ENCODE measurements at places on chromosomes 4 and X. TPM values are rescaled to one million over a fixed set of nuclear protein-coding genes. Genes with fewer than 3 reads are reported as not detected.

DNA sequence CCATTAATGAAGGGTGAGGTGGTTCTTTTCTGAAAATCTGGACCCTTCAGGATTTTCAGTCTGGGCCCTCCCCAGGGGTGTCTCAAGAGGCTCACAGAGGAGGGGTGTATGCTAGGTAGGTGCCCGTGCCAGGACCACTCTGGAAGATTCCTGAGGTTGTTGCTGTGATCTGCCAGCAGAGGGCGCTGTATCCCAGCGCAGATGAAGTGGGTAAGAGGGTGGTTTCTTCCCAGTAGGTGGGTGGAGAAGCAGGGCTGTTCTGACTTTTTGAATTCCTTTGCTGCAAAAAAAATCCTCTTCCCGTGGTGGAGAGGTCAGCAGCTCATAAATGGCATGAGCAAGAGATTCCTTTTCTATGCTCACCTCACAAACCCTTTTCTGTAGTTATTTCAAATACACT is 51.1 kb downstream of the SCML1 start:
- no peaks in the 10 kb centered on the region for H3K4me1 ChIP-seq
- DNase-seq, result peak; percentile 32

Gene CSAG3
- not detected for total RNA-seq

DNA sequence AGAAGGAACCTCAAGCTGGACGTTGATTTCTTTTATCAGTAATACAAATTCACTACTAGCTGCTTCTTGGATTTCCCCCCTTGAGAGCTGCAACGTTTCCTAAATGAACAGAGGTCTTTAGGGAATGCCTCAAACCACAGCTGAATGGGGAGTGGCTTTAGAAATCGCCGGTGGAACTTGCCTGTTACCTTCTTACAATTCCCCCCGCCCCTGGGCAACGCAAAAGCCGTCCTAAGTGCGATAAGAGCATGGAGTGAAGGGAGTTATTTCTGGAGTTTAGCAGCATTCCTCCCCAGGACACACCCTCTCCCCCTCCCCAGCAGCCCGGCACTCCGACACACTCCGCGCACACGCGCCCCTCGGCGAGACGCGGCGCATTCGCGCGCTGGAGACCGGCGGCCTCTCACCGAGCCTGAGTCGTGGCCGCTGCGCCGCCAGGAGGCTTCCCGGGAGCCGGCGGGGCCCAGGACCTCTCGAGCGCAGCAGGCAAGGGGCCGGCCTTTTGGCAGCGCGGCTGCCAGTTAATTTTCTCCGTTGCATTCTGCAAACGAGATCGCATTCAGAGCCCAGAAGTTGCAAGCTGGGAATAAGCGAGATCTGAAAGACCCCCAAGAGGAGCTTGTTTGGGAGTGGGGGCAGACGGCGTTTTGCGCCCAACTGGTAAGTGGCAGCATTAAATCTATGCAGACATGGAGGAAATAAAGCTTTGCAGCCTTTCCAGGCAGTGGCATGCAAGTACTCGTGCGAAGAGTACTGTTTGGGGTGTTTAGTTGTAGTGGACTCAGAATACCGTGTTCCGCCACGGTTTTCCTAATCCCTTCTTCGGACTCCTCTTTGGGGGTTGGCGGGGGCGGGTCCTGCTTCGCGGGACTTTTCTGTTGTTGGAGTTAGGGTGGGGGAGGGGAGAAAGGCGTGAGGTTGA is 134.7 kb downstream of the PALLD start:
- no peaks in the 10 kb centered on the region for H3K4me1 ChIP-seq
- H3K27ac ChIP-seq, result no peak overlapping the region
- H3K36me3 ChIP-seq, result no peaks in the 10 kb centered on the region
- no peak overlapping the region for H3K4me3 ChIP-seq

Gene FAM47E
- not detected for total RNA-seq

DNA sequence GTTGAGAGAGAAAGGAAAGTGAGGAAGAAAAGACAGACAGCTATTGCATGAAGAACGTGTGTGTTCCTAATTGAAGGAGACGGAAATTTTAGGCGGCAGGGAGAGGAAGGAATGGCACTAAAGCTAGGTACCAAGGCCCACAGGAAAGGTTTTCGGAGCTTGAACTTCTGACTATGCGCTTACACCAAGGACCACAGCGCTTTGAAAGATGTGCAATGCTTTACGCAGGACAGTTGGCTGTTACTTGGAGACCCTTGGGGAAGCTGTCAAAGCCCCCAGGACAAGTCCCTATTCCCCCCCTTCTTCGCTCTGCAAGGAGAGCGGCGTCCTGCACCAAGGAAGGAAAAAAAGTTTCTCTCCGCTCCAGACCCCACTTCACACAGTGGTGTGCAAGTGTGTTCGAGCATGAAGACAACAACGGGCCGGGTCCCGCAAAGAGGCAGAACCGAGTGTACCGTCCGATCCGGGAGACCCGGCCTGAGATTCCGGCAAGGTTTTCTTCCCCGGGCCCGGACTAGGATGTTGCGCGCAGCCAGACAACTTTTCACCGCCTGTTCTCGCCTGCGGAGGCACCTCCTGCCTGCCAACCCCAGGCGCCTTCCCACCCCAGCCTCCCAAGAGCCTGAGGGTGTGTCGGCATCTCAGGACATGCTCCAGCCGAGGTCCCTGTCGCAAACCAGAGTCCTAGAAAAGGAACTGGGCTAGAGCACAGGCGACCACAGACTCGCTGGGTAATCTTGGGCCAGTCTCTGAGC is 896 bp downstream of the KDR start:
- H3K27ac ChIP-seq, result no peak overlapping the region
- H3K4me1 ChIP-seq, result no peaks in the 10 kb centered on the region
- no peaks in the 10 kb centered on the region for H3K36me3 ChIP-seq
- no peak overlapping the region for H3K4me3 ChIP-seq
- DNase-seq, result no peak
- H3K27me3 ChIP-seq, result no peaks in the 10 kb centered on the region

DNA sequence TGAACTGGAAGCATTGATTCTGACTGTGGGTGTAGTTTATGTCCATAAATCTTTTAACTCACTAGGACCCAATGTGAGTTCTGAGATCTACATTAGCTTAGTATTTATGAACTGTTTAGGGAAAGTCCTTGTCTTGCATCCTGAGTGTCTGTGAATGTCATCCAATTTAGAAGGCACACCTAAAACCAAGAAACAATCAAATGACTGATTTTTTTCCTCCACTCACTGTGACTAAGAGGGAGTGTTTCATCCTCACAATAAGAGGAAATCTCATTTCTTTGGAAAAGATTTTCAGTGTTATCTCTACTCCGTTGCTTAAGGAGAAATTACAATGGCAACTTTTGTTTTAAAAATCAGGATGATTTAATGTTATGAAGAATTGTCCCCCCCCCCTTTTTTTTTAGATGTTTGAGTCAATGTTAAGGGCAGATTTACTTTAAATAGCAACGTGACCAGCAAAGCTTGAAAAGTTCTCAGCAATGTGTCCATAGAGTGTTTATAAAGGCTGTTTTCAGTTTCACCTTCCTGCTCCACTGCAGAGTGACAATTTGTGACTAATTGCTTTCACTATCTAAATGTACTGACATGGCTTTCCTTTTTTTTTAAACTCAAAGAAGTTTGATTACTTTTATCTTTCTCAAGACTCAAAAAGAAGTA is 173.0 kb downstream of the SPCS3 start:
- H3K4me1 ChIP-seq, result no peaks in the 10 kb centered on the region
- DNase-seq, result no peak

- no peak overlapping the region for H3K4me3 ChIP-seq
- H3K36me3 ChIP-seq, result no peaks in the 10 kb centered on the region
- H3K27me3 ChIP-seq, result no peaks in the 10 kb centered on the region
- no peaks in the 10 kb centered on the region for H3K4me1 ChIP-seq
- no peak overlapping the region for H3K27ac ChIP-seq
- no peak for DNase-seq
Observed at GRCh38 chr4:172619218-172619617, 549.4 kb upstream of the GALNT7 start.

GRCh38 chrX:68732906-68733493 is 85.5 kb downstream of the STARD8 start:
- no peaks in the 10 kb centered on the region for H3K36me3 ChIP-seq
- peak; percentile 55 for DNase-seq
- H3K27me3 ChIP-seq, result no peaks in the 10 kb centered on the region
- no peak overlapping the region for H3K27ac ChIP-seq
- H3K4me3 ChIP-seq, result no peak overlapping the region
- H3K4me1 ChIP-seq, result no peaks in the 10 kb centered on the region

- no peak for DNase-seq
- no peaks in the 10 kb centered on the region for H3K36me3 ChIP-seq
- H3K4me1 ChIP-seq, result no peaks in the 10 kb centered on the region
- no peak overlapping the region for H3K27ac ChIP-seq
- no peak overlapping the region for H3K4me3 ChIP-seq
Observed at GRCh38 chr4:168551945-168552695, 55.3 kb downstream of the PALLD start.

DNA sequence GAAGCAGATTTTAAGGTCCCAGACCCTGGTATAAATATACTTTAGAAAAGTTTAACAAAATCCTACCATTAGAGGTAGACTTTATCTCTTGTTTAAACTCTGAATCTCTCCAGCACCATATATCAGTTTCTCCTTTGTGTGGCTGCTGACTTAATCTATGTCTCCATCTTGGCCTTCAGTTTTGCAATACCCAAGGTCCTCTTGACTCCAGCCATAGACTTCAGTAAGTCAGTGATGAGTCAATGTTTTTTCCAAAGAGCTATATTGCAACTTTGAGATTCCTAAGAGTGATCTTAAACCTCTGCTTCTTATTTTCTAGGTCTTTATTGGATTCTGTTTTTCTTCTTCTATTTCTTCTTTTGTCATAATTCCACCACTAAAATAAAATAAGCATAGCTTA is 50.8 kb upstream of the ADGRL3 start:
- H3K27me3 ChIP-seq, result no peaks in the 10 kb centered on the region
- H3K4me3 ChIP-seq, result no peak overlapping the region
- no peaks in the 10 kb centered on the region for H3K36me3 ChIP-seq
- H3K27ac ChIP-seq, result no peak overlapping the region
- H3K4me1 ChIP-seq, result no peaks in the 10 kb centered on the region

GRCh38 chrX:150366951-150367545 is 3.9 kb downstream of the MAMLD1 start:
- H3K27ac ChIP-seq, result no peak overlapping the region
- no peak for DNase-seq
- no peaks in the 10 kb centered on the region for H3K27me3 ChIP-seq
- no peaks in the 10 kb centered on the region for H3K36me3 ChIP-seq
- H3K4me3 ChIP-seq, result no peak overlapping the region
- no peaks in the 10 kb centered on the region for H3K4me1 ChIP-seq

DNA sequence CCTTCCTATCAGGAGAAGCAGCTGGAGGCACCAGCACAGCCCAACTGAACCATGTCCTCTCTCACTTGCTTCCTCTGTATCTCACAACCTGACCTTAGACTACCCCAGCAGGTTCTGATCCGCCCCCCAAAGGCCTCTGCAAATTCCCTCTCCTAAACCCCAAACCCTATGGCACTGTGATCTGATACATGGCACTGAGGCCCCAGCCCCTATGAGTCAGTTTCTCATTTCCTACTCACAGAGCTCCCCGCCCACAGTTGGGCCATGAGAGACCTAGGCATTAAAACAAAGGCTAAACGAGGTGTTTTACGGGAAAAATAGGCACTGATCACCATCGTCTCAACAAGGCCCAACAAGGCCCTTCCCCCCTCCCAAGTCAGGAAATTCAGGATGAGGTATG is 19.1 kb downstream of the SASH3 start:
- no peak for DNase-seq
- H3K4me1 ChIP-seq, result no peaks in the 10 kb centered on the region
- no peak overlapping the region for H3K4me3 ChIP-seq
- no peak overlapping the region for H3K27ac ChIP-seq
- peaks cover 28% of the 10 kb centered on the region for H3K36me3 ChIP-seq

DNA sequence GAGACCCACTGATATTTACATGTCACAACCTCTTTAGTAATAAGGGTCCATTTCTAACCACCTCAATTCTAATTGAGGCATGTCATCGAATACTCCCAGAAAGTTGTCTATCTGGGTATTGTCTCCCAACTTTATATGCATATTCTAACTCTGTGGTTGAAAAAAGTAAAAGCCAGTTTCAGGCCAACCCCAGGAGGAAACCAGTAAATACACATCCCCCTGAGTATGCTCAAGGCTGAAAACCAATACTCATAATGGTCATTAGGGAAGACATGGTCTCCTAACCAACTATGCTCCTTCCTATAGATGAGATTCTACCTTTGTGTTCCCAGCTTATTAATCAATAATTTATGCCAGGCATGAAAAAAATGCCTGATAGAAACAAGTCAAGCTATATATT is 96.6 kb downstream of the SH3KBP1 start:
- H3K27me3 ChIP-seq, result no peaks in the 10 kb centered on the region
- no peaks in the 10 kb centered on the region for H3K36me3 ChIP-seq
- DNase-seq, result no peak
- peaks cover 32% of the 10 kb centered on the region for H3K4me1 ChIP-seq
- H3K27ac ChIP-seq, result no peak overlapping the region
- H3K4me3 ChIP-seq, result no peak overlapping the region

Gene ARSJ
- total RNA-seq, result not detected

DNA sequence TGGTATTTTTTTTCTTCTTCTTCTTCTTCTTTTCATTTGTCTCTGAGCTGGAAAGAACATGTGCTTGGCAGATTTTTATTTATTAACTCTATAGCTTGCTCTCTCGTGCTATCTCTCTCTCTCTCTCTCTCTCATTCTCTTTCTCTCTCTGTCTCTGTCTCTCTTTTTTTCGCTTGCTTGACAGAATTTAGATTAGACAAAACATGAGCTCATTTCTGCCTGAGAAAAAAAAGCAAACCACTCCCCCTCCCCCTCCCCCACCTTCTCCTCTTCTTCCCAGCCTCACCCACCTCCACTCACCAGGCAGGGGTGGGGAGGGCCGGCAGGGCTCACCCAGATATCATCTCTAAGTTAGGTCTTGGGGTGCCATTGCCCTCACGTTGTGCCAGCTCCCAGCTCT is 81.5 kb downstream of the PJA1 start:
- DNase-seq, result no peak
- H3K36me3 ChIP-seq, result no peaks in the 10 kb centered on the region
- H3K27ac ChIP-seq, result no peak overlapping the region
- H3K27me3 ChIP-seq, result no peaks in the 10 kb centered on the region

Gene VCX3A
- total RNA-seq, result not detected

Gene NMU
- not detected for total RNA-seq

Gene MAOB
- not detected for total RNA-seq

DNA sequence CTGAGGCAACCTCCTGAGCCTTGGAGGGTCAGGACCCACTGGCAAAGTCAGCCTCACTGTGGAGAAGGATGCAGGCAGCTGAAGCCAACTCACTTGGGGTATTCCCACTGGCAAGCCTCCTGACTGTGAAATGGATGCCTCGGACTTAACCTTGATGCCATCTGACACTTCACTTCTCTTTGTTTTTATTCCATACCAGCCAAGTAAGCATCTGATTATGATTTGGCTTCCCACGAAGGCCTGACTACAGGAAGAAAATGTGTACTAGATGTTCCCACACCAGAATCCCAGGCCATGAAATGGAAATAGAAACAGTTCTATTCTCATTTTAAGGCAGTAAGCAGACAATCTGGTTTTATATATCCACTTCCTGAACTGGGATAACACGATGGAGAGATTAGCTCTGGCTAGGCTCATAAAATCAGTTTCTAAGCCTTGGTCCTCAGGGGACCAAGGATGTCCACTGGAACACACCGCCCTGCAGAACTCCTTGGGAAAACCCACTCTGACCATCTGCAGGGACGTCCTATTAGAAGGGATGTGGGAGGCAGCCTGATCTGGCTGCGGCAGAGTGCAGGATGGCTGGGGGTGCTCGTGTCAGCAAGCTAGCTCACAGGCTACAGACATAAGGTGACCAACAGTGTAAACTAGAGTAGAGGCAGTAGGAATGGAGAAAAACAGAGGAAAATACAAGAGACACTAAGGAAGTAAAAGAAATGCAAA is 89.3 kb downstream of the TSPAN5 start:
- no peaks in the 10 kb centered on the region for H3K36me3 ChIP-seq
- no peaks in the 10 kb centered on the region for H3K27me3 ChIP-seq
- no peak overlapping the region for H3K4me3 ChIP-seq
- H3K4me1 ChIP-seq, result no peaks in the 10 kb centered on the region
- DNase-seq, result no peak

Gene ADH1A
- total RNA-seq, result not detected

Gene HTN1
- not detected for total RNA-seq
